ENCODE measurements at places on chromosomes 3 and 15.

- DNase-seq: no peak
Observed at GRCh38 chr3:51830345-51830744, 31.1 kb upstream of the IQCF2 start.

GRCh38 chr3:10356461-10356981 is 35.6 kb upstream of the SEC13 start:
- DNase-seq: no peak

- DNase-seq: no peak
Observed at GRCh38 chr3:124275412-124275811, 283.5 kb upstream of the ROPN1 start.

- DNase-seq: no peak
Observed at GRCh38 chr3:131620977-131621376, 118.2 kb upstream of the MRPL3 start.

- DNase-seq: no peak
Observed at GRCh38 chr3:10703875-10704274, 112.2 kb upstream of the SLC6A11 start.

DNA sequence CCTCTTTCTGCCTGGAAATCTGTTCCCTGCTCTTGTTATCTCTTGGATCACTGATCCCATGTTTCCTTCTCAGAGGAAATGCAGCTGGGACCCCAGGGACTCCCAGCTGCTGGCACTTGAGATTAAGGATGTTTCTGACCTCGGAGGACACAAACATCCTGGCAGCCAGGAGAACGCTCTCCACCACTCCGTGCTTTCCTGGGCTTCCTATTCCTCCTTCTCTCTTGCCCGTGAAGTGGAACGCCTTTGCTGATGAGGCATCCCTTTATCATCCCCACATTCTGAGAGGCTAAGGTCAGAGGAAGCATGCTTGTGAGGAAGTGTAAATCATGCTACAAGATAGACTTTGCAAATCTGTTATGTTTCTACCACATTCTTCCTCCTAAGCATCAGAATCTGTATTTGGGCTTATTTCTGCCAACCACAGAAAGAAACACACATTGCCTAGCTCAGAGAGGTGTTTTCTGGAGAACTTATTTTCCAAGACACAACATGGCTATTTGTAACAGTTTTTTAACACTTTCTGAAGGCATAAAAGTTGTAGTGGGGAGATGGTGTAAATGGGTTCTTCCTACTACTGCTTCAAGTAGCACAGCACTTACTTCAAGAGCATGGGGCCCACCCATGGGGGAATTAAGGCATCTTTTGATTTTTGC is 25.6 kb upstream of the LDHAL6B start:
- DNase-seq: no peak

- no peak for DNase-seq
Observed at GRCh38 chr15:39591141-39591895, 10.4 kb downstream of the THBS1 start.

DNA sequence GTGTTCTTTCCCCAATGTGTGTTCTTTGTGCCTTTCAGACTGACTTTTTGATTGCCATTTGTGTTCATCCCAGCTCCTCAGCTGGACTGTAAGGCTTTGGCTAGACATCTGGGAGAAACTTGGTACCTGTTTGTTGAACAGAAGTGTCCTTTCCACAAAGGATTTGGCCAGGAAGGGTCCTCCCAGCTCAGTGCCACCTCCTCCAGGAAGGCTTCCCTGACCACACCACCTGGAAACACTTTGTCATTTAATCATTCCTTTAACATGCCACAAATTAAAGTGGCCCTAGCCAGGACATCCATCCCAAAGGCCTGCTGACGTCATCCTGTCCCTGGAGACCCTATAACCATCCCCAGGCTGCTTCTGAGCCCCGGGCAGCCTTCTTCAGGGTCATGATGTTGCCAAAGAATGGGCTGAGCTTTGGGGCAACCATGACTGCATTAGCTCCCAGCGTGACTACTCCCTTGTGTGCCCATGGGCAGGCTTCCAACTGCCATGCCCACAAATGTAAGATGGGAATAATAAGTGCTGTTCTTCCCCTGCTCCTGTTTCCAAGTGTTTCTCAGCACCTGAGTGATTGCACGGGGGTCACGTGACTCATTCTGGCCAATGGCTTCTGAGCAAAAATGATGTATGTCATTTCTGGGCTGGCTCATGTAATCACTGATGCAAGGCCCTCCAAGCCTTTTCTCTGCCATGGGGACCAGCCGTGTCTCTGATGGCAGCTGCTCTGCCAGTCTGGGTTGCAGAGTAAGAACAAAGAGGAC is 112.5 kb upstream of the SMAD3 start:
- DNase-seq: no peak

GRCh38 chr3:140073278-140074045 is 138.5 kb downstream of the CLSTN2 start:
- DNase-seq: no peak

GRCh38 chr3:139982404-139982803 is 47.4 kb downstream of the CLSTN2 start:
- no peak for DNase-seq

- no peak for DNase-seq
Observed at GRCh38 chr3:111434941-111435622, 106.9 kb upstream of the CD96 start.

DNA sequence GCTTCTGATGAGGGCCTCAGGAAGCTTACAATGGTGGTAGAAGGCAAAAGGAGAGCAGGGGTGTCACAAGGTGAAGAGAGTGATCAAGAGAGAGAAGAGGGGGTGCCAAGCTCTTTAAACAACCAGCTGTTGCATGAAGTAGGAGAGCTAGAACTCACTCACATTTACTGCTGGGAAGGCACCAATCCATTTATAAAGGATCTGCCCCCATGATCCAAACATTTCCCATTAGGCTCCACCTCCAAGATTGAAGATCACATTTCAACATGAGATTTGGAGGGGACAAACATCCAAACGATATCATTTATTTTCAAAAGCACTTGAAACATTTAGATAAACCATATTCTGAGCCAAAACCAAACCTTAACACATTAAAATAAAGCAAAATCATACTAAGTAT is 26.3 kb downstream of the ANKRD28 start:
- no peak for DNase-seq

- DNase-seq: no peak
Observed at GRCh38 chr3:44019736-44020135, 221.9 kb upstream of the TOPAZ1 start.

GRCh38 chr3:55075846-55076245 is 148.0 kb upstream of the LRTM1 start:
- DNase-seq: no peak
